ENCODE measurements at places on chromosomes 7 and 10.

- DNase-seq: no peak
- no peak overlapping the region for H3K4me3 ChIP-seq
- no peak overlapping the region for H3K27ac ChIP-seq
- H3K4me1 ChIP-seq: no peaks in the 10 kb centered on the region
- no peaks in the 10 kb centered on the region for H3K36me3 ChIP-seq
- no peaks in the 10 kb centered on the region for H3K27me3 ChIP-seq
Measured at GRCh38 chr7:76514926-76515771, 4.8 kb downstream of the UPK3B start.

DNA sequence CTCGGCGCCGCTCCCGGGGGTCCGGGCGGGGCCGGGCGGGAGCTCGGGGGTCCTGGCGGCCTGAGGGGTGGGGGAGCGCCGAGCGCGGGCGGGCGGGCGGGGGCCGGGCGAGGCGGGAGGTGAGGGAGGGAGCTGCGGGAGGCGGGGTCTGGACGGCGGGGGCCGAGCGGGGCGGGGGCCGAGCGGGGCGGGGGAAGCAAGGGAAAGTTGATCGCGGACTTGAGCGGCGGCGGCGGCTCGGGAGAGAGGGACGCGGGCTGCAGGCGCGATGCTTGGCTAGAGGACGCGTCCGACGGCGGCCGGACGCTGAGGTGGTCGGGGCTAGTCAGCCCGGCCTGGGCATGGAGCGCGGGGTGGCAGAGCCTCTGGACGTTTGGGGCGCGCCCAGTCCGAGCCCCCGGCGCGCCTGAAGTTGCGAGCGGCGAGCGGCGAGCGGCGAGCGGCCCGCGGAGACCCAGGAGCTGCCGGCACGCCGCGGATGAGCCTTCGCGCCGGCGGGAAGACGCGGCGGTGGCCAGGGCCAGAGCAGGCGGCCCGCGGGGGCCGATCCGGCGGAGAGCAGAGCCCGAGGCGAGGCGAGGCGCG, at the start of gene CDH23:
Gene CDH23 (plus strand): TSS at position 210 of the 585 bp plus-strand sequence. CDS start 42,912 bp downstream, outside the sequence.
- H3K4me3 ChIP-seq: peak within 1 kb of the TSS; percentile 44
- no peaks in the 10 kb centered on the region for H3K36me3 ChIP-seq

- DNase-seq: no peak
- H3K4me3 ChIP-seq: no peak overlapping the region
- H3K27me3 ChIP-seq: peaks cover 4% of the 10 kb centered on the region
- H3K27ac ChIP-seq: no peak overlapping the region
Measured at GRCh38 chr10:77553966-77554365, 83.6 kb downstream of the KCNMA1 start.

DNA sequence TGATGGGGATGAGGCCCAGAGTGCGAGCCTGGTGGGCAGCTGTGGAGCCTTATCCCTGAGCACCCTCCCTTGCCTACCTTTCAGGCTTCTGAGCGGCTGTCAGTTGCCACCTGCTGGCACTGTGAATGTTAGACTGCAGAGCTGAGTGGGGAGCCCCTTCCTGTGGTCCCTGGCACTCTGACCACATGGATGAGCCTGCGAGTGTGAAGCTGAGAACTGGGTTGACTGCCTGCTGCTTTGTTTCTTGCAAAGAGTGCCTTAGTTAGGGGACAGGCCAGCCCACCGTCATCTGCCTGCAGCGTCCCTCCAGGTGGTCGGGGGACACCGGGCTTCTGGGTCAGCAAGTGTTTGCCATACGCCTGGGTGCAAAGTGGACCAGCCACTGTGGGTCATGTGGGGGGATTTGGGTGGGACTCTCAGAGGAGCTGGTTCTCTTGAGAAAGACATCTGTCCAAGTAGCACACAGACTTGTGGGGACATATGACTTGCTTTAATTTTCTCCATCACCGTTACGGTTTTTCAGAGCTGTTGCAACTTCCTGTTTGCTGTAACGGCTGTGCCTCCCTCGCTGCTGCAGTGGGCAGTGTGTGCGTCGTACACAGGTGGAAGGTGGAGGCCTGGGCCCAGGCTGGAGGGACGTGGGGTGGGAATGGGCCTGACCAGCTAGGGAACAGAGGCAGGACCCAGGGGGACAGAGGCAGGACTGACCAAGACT, 13.7 kb downstream of the INPP5A start:
- H3K27me3 ChIP-seq: no peaks in the 10 kb centered on the region
- peak; percentile 41 for DNase-seq
- H3K4me1 ChIP-seq: peaks cover 48% of the 10 kb centered on the region
- peak overlapping the region; percentile 63 for H3K4me3 ChIP-seq
- H3K36me3 ChIP-seq: no peaks in the 10 kb centered on the region

DNA sequence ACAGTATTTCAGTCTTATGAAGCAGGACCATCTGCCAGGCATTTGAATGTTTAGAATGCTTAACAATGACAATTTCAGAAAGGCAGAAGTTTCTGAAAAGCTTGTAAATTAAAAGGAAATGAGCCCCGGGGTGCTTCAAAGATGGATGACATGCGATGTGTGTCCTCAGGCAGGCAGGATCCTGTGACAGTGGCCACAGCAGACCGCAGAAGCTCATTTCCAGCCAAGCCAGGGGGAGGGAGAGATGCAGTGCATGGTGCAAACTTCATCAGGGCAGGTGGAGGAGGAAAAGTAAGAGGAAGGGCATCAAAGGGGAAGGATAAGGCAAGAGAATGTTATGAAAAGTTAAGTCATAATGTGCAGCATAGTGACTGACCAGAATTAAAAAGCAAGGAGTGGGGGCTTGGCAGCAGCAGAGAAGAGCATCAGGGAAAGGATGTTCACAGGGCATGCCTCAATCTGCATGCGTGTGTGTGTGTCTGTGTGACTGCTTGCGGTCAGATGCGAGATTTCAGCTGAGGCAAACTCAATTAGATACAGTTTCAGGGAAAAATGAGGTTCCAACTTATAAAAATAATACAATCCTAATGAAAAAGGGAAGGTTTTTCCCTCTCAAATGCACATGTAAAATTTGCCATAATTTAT, 173.7 kb downstream of the COBL start:
- H3K4me3 ChIP-seq: no peak overlapping the region
- DNase-seq: no peak
- H3K4me1 ChIP-seq: peaks cover 12% of the 10 kb centered on the region
- peaks cover 4% of the 10 kb centered on the region for H3K27me3 ChIP-seq

DNA sequence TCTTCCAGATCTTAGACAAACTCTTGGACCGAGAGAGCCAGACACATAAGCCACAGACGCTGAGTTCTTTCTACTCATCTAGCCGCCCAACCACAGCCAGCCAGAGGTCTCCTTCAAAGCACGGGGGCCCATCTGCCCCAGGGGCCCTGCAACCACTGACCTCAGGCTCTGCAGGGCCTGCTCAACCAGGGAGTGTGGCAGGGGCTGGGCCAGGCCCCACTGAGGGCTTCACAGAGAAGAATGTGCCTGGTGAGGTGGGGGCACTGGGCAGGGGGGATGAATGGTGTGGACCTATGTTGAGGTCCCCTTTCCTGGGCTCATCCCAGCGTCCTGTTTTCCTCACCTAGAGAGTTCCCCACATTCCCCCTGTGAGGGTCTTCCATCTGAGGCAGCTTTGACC, 11.4 kb downstream of the ZSWIM8 start:
- H3K4me1 ChIP-seq: no peaks in the 10 kb centered on the region
- peaks cover 27% of the 10 kb centered on the region for H3K36me3 ChIP-seq
- no peaks in the 10 kb centered on the region for H3K27me3 ChIP-seq
- H3K4me3 ChIP-seq: no peak overlapping the region
- no peak overlapping the region for H3K27ac ChIP-seq

DNA sequence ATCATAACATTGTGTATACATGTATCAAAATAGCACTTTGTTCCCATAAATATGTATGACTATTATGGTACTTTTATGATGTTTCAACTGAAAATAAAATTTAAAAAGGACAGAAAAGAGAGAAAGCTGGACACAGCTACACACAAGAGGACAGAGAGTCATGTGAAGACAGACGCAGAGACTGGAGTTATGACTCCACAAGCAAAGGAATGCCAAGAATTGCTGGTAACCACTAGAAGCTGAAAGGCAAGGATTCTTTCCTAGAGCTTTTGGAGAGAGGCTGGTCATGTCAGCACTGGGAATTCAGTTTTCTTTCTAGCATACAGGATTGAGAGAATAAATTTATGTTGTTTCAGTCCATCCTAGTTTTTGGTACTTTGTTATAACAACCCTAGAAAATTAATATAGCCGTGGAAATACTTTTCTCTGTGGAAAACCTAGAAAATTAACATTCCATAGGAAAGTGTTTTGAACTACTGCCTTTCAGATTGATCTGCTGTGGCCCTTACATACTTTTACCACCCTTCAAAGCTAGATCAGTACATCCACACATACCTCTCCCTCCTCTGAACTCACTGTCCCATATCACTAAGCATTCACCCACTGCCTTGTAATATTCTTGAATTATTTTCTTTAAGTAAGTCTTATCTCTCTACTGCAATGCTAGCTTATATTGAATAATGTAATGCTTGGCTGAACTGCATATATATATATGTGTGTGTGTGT, 575.3 kb downstream of the IPMK start:
- no peak overlapping the region for H3K27ac ChIP-seq
- H3K4me1 ChIP-seq: no peaks in the 10 kb centered on the region
- no peak overlapping the region for H3K4me3 ChIP-seq

- no peak overlapping the region for H3K27ac ChIP-seq
- DNase-seq: no peak
- H3K36me3 ChIP-seq: no peaks in the 10 kb centered on the region
- H3K4me3 ChIP-seq: no peak overlapping the region
- H3K27me3 ChIP-seq: peaks cover 4% of the 10 kb centered on the region
Measured at GRCh38 chr7:91240376-91240941, 23.8 kb upstream of the FZD1 start.

DNA sequence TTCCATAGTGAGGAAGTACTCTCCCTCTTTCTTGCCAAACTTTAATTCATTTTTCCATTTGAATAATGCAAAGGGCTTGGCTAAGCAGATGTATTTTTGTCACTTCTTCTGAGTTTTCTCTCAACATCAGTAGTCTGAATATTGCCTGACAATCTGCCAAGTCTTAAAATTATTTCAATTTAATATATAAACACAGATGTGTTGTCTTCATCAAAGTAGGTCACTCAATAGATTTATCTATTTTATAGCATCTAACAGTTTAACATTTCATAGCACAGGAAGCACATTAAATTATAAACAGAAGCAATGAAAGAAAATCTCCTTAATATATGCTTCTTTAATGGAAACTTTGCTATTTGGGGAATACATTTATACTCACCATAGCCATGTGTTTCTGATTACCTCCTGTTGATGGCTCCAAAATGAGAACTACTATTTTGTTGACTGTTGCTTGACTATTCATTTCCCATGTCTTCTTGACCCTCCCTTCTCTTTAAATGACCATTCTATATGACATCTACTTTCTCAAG, 4.5 kb downstream of the CPED1 start:
- no peak for DNase-seq
- H3K4me3 ChIP-seq: no peak overlapping the region
- peaks cover 31% of the 10 kb centered on the region for H3K27me3 ChIP-seq
- peaks cover 25% of the 10 kb centered on the region for H3K4me1 ChIP-seq
- H3K27ac ChIP-seq: no peak overlapping the region

DNA sequence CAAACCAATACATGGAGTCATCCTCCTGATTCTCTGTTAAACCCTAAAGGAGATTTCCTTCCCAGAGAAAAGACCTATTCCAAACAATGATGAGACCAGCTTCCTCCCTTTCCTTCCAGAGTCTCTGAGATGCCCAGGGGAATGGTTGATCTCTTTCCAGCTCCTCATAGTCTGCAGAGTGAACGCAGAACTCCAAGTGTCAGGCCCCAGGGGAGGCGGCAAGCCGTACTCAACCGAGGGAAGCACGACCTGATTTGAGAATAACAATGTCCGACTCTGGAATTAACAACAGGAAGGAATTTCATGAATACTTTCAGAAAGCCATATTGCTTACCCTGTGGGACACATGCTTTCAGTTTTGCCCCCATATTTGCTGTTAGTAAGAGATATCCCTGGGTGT, 241.7 kb upstream of the GLI3 start:
- H3K27ac ChIP-seq: no peak overlapping the region
- H3K27me3 ChIP-seq: peaks cover 3% of the 10 kb centered on the region
- no peaks in the 10 kb centered on the region for H3K4me1 ChIP-seq
- no peaks in the 10 kb centered on the region for H3K36me3 ChIP-seq
- no peak for DNase-seq

GRCh38 chr7:20201380-20201779, 15.8 kb downstream of the MACC1 start:
- H3K36me3 ChIP-seq: no peaks in the 10 kb centered on the region
- no peaks in the 10 kb centered on the region for H3K27me3 ChIP-seq
- DNase-seq: no peak

GRCh38 chr7:137080516-137081203, 212.2 kb downstream of the CHRM2 start:
- no peaks in the 10 kb centered on the region for H3K27me3 ChIP-seq
- no peak for DNase-seq
- no peak overlapping the region for H3K27ac ChIP-seq
- no peaks in the 10 kb centered on the region for H3K4me1 ChIP-seq
- H3K36me3 ChIP-seq: no peaks in the 10 kb centered on the region

GRCh38 chr7:121395494-121395960, 581 bp downstream of the FAM3C start:
- peaks cover 48% of the 10 kb centered on the region for H3K4me1 ChIP-seq
- peak overlapping the region; percentile 90 for H3K4me3 ChIP-seq
- peak; percentile 61 for DNase-seq
- H3K27ac ChIP-seq: peak overlapping the region; percentile 85
- H3K36me3 ChIP-seq: peaks cover 22% of the 10 kb centered on the region

DNA sequence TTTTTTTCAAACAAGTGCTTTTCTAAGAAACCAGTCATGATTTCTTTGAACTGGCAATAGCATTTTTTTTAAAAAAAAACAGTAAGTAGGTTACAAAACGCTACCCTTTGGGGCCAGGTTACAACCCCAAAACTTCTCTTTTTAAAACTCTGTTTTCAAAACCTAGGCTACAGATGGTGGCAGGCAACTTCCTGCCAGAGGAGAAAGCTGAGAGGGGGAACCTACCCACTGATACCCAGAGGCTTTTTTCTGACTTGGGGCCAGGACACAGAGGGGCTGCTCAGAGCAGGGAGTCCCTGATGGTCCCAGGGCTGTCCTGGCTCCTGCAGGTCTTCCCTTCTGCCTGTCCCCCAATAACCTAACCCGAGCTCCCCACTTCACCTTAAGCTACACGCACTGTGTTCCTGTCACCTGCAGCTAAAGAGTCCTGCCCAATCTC, 6.9 kb downstream of the STN1 start:
- peaks cover 83% of the 10 kb centered on the region for H3K4me1 ChIP-seq
- peak overlapping the region; percentile 68 for H3K4me3 ChIP-seq
- peaks cover 20% of the 10 kb centered on the region for H3K36me3 ChIP-seq
- peak overlapping the region; percentile 95 for H3K27ac ChIP-seq
- no peaks in the 10 kb centered on the region for H3K27me3 ChIP-seq

DNA sequence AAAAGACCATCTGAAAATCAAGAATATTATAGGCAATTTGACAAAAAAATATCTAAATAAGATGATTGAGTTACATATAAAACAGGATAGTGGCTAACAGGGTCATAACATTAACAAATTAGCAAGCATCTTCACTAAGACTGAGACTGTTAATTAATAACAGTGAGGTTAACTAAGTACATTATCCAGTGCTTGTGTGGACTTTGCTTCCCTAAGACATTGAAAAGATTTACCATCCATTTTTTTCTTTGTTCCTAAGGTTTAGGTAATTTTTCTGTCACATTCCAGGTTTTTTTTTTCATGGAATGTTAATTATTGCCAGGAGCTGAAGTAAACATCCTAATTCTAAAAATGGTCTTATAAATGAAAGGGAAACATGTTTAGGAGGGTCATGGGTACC, 227.6 kb downstream of the ANKRD7 start:
- no peak for DNase-seq
- no peak overlapping the region for H3K4me3 ChIP-seq
- no peaks in the 10 kb centered on the region for H3K27me3 ChIP-seq
- no peaks in the 10 kb centered on the region for H3K4me1 ChIP-seq

All from activated naive CD8-positive, alpha-beta T cell treated with anti-CD3 and anti-CD28 coated beads, Interleukin-2, amount 50 U/mL, for 24 hours (primary cell).